ENCODE measurements at places on chromosomes 1 and 21. TPM values are rescaled to one million over a fixed set of nuclear protein-coding genes. Genes with fewer than 3 reads are reported as not detected.

DNA sequence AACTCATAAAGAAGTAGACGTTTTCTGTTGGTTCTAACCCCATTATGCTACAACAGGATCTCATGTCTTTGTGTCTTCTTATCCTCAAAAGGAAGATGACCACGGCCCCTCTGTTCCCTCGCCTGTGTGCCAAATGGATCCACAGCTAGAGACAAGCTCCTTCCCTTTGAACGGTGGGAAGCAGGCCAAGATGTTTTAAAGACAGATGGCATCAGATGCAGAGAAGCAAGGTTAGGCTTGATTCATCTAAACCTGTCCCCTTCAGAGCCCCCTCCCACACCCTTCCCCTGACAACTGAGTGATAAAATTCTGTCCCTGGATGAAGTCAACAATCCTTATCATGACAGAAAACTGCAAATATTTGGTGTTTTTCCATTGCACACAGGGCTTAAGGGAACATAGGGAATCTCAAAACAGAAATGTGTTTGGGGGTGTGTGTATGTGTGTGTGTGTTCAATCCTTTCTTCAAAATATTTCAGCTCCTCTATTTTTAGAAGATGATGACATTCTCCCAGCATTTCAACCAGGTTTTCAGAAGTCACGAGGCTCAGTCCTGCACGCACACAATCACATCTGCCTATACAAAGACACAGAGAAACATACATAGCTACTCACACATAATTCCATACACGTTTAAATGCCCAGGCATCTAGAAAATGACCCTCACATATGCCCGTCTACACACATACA is 27.8 kb upstream of the FMOD start:
- DNase-seq: no peak
- H3K36me3 ChIP-seq: no peaks in the 10 kb centered on the region
- no peak overlapping the region for H3K4me3 ChIP-seq
- H3K27me3 ChIP-seq: no peaks in the 10 kb centered on the region
- no peaks in the 10 kb centered on the region for H3K4me1 ChIP-seq

MYOC gene
- not detected for total RNA-seq

DNA sequence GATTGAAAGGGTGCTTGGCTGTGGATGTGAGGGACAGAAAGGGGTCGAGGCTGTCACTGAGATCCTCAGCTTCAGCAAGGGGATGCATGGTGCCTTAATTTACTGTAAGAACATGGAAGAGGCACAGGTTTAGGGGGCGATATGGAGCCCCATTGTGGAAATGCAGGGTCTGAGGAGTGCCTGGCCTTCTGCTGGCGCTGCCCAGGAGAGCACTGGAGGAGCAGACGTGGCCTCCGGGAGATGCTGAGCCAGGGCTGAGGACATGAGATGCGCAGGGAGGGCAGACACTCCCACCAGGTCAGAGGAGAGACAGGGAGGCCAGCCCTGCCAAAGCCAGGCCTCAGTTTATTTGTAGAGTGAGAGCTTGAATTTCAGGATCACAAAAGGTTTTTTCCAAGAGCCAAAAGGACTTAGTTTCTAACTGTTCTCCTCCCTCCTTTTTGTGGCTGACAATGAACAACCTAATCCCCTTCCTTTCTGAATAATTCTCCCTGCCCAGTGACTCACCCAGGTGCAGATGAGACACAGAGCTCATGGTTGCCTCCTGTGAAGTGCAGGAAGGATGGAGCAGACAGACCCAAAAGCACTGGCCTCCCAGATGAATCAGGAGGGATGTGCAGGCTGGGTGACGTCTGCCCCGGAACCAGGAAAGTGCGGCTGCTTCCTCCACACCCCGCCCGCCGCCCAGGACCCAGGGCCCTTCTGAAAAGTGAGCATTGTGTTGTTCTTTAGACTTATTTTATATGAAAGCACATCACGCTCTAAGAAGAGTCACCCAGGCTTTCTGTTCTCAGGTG is 73.0 kb upstream of the TMPRSS2 start:
- H3K27me3 ChIP-seq: no peaks in the 10 kb centered on the region
- no peak overlapping the region for H3K4me3 ChIP-seq
- H3K4me1 ChIP-seq: peaks cover 53% of the 10 kb centered on the region
- H3K36me3 ChIP-seq: no peaks in the 10 kb centered on the region
- no peak for DNase-seq

DNA sequence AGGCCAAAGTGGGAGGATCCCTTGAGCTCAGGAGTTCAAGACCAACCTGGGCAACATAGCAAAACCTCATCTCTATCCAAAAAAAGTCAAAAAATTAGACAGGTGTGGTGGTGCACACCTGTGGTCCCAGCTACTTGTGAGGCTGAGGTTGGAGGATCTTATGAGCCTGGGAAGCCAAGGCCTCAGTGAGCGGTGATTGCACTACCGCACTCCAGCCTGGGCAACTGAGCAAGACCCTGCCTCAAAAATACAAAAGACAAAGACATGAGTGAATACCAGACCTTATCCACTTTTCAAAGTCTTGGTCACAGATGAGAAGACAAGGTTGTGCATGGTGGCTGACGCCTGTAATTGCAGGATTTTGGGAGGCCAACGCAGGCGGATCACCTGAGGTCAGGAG is 13.2 kb upstream of the MSTO1 start:
- no peak overlapping the region for H3K27ac ChIP-seq
- no peak overlapping the region for H3K4me3 ChIP-seq
- no peaks in the 10 kb centered on the region for H3K27me3 ChIP-seq
- no peak for DNase-seq
- H3K4me1 ChIP-seq: peaks cover 16% of the 10 kb centered on the region
- H3K36me3 ChIP-seq: no peaks in the 10 kb centered on the region

DNA sequence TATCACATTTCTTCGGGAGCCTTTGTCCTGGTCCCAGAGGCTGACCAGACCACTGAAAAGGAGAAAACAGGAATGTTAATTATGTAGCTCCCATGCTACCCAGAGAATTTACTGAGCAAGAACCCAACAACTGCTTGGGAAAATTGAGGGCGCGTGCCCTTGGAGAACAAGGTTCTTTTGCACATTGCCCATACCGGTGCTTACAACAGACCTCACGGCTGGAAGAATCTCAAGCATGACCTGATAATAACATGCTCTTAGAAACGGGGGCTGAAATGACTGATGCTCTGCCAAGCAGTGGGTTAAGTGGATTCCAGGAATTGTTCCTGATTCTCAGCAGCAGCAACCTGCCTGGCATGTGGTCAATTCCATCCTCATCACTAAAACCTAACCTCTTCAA is 49.3 kb upstream of the AJAP1 start:
- H3K4me1 ChIP-seq: no peaks in the 10 kb centered on the region
- no peak for DNase-seq
- peaks cover 6% of the 10 kb centered on the region for H3K27me3 ChIP-seq
- no peak overlapping the region for H3K4me3 ChIP-seq
- no peaks in the 10 kb centered on the region for H3K36me3 ChIP-seq
- no peak overlapping the region for H3K27ac ChIP-seq

B3GALT2 gene
- total RNA-seq: not detected

PKP1 gene
- total RNA-seq: not detected

GRCh38 chr1:198631292-198631691 is 7.5 kb upstream of the PTPRC start:
- H3K4me3 ChIP-seq: no peak overlapping the region
- H3K36me3 ChIP-seq: no peaks in the 10 kb centered on the region
- DNase-seq: no peak
- no peaks in the 10 kb centered on the region for H3K4me1 ChIP-seq
- H3K27me3 ChIP-seq: no peaks in the 10 kb centered on the region
- no peak overlapping the region for H3K27ac ChIP-seq

GRCh38 chr1:159961636-159962035 is 7.6 kb upstream of the SLAMF9 start:
- H3K36me3 ChIP-seq: no peaks in the 10 kb centered on the region
- H3K27ac ChIP-seq: no peak overlapping the region
- no peaks in the 10 kb centered on the region for H3K27me3 ChIP-seq
- no peak for DNase-seq

TSPEAR gene
- total RNA-seq: 0.07 TPM

DNA sequence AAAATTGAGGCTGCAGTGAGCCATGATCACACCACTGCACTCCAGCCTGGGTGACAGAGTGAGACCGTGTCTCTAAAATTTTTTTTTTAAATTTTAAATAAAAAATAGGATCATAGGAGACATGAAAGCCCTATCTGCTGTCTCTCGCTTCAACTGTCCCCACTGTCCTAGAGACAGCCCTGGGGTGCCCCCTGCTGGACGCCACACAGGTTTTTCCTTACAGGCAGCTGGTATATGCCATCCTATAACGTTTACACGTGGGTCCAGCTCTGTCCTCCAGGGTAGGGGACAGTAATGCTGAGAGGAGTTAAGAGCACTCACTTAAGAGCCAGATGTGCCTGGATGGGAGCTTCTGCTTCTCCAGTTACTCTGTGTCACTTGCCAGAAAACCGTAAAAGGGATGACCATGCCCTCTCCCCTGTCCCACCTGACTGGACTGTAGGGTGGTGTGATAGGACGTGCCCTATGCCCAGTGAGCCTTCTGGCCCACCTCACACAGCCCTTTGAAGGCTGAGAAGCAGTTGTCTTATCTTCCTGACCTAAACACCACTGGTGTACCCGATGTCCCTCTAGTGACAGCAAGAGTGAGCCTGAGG is 8.5 kb downstream of the FBXO2 start:
- DNase-seq: peak; percentile 65
- no peaks in the 10 kb centered on the region for H3K27me3 ChIP-seq
- H3K36me3 ChIP-seq: no peaks in the 10 kb centered on the region
- H3K27ac ChIP-seq: no peak overlapping the region
- H3K4me1 ChIP-seq: peaks cover 39% of the 10 kb centered on the region

DNA sequence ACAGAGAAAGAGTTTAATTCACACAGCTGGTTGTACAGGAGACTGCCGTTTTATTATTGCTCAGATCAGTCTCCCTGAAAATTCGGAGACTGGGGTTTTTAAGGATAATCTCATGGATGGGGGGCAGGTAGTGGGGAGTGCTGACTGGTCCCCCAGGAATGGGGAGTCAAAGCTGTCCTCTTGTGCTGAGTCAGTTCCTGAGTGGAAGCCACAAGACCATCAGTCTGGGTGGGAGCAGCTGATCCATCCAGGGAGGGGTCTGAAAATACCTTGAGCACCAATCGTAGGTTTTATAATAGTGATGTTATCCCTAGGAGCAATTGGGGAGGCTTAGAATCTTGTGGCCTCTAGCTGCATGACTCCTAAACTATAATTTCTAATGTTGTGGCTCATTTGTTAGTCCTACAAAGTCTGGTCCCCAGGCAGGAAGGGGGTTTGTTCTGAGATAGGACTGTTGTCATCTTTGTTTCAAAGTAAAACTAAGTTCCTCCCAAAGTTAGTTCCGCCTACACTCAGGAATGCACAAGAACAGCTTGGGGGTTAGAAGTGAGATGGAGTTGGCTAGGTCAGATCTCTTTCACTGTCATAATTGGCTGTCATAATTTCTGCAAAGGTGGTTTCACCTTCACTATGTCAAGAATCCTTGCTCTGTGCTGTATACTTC is 50.3 kb downstream of the TRAF5 start:
- no peak for DNase-seq
- H3K27ac ChIP-seq: no peak overlapping the region

DNA sequence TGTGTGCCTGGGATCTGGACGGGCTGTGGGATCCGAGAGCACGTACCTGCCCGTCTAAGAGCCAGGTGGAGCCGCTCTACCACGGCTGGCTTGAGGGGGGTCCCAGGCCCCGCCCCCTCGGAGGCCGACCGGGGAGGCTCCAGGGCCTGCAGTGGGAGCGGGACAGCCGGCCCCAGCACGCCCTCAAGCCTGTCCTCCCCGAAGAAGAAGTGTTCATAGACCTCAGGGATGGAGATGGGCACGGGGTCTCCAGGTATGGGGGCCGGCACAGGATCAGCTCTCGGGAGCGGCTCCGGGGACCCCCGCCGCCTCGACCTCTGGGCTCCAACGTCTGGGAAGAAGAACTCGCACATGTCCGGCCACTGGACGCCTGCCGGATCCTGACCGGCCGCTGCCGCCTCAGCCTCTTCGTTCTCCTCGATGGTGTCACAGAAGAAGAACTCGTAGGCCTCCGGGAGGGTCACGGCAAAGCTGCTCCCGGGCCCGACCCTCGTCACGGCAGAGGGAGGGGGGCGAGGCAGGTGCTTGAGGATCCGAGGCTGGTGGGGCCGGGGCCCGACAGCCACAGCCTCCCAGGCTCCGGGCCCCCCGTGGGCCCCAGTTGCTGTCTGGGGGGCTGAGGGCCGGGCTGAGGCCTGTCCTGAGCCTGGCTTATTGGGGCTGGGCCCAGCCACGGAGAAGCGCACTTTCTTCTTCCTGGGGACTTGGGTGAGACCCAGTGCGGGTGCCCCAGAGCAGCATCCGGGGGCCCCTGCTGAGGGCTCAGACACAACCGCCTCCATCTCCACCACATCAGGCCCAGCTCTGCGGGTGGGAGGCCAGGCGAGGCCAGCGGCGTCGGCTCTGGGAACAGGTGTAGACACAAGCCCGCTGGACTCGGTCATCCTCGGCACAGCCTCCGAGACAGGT is 2.8 kb downstream of the PERM1 start:
- DNase-seq: no peak
- peaks cover 22% of the 10 kb centered on the region for H3K27me3 ChIP-seq
- no peak overlapping the region for H3K4me3 ChIP-seq
- H3K4me1 ChIP-seq: peaks cover 55% of the 10 kb centered on the region
- no peaks in the 10 kb centered on the region for H3K36me3 ChIP-seq

DNA sequence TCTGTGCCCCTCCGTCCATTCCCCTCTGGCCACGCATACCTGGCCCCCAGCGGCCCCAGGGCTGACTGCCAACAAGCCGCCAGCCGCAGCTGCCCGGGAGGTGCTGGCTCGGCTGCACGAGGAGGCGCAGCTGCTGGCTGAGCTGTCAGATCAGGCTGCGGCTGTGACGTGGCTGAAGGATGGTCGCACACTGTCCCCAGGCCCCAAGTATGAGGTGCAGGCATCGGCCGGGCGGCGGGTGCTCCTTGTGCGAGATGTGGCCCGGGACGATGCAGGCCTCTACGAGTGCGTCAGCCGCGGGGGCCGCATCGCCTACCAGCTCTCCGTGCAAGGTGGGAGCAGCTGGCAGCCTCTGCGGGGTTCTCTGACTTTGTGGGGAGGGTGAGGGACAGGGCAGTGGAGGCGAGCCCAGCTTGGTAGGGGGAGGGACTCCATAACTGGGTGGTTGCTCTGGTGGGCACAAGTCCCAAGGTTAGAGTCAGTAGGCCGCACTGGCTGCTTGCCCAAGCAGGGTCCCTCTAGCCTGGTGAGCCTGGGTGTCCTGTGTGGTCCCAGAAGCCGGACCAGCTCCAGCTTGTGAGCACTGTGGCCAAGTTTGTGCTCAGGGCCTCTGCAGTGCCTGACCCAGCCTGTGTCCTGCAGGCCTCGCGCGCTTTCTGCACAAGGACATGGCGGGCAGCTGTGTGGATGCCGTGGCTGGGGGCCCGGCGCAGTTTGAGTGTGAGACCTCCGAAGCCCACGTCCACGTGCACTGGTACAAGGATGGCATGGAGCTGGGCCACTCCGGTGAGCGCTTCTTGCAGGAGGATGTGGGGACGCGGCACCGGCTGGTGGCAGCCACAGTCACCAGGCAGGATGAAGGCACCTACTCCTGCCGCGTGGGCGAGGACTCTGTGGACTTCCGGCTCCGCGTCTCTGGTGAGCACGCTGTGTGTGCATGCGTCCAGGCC is 8.8 kb downstream of the OBSCN start:
- no peak for DNase-seq
- peaks cover 40% of the 10 kb centered on the region for H3K27me3 ChIP-seq
- H3K27ac ChIP-seq: no peak overlapping the region

GOLT1A gene
- total RNA-seq: 19.4 TPM

Measured in HepG2 (cell line).